Neural crest cell (in vitro differentiated cells): ENCODE measurements at places on chromosomes 12 and 14.
A peak's percentile ranks its signal among the peaks of the same experiment; 100 is the strongest.

DNA sequence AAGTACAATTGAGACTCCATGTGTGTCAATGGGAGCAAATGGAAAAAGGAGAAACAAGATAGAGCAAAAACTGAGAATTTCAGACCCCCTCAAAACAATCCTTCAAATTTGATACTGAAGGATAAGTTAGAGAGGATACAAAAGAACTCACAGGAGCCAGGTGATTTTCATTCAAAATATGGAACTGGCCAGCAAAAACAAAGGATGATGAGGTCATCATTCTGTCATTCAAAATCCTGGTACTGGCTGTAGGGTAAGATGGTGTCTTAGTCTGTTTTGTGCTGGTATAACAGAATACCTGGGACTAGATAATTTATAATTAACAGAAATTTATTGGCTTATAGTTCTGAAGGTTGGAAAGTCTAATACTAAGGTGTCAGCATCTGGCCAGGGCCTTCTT lies 80.6 kb downstream of the LMNTD1 start:
- H3K4me1 ChIP-seq: no peaks in the 10 kb centered on the region
- H3K4me3 ChIP-seq: no peak overlapping the region

GRCh38 chr14:38367922-38368321 lies 112.0 kb upstream of the CLEC14A start:
- DNase-seq: no peak
- no peaks in the 10 kb centered on the region for H3K4me1 ChIP-seq
- H3K36me3 ChIP-seq: no peaks in the 10 kb centered on the region
- no peak overlapping the region for H3K4me3 ChIP-seq

- peaks cover 27% of the 10 kb centered on the region for H3K4me1 ChIP-seq
- no peak overlapping the region for H3K4me3 ChIP-seq
- no peak for DNase-seq
- no peak overlapping the region for H3K27ac ChIP-seq
Measured at GRCh38 chr12:44626883-44627282, 249.2 kb downstream of the NELL2 start.

DNA sequence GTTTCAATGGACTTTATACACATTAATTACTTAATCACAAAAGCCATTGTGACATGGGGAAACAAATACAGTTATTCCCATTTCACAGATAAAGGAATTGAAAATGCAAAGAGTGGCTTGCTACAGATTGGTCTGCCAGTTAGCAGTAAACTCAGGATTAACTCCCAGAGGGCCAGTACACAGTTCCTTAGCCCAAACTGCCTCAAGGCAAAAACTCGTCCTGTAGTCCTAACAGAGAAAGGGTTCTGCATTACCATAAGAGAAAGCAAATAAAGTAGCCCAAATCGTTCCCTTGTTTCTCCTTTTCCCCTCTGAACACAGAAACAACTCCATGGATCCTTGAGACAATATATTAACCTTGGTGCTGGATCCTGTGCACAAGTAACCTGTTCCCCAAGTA lies 274.4 kb downstream of the LRIG3 start:
- H3K36me3 ChIP-seq: no peaks in the 10 kb centered on the region
- no peaks in the 10 kb centered on the region for H3K27me3 ChIP-seq
- H3K4me3 ChIP-seq: no peak overlapping the region
- no peaks in the 10 kb centered on the region for H3K4me1 ChIP-seq

- no peak overlapping the region for H3K4me3 ChIP-seq
- H3K27me3 ChIP-seq: no peaks in the 10 kb centered on the region
- no peaks in the 10 kb centered on the region for H3K4me1 ChIP-seq
- H3K36me3 ChIP-seq: no peaks in the 10 kb centered on the region
- no peak overlapping the region for H3K27ac ChIP-seq
Measured at GRCh38 chr12:11581179-11581755, 68.2 kb upstream of the ETV6 start.

DNA sequence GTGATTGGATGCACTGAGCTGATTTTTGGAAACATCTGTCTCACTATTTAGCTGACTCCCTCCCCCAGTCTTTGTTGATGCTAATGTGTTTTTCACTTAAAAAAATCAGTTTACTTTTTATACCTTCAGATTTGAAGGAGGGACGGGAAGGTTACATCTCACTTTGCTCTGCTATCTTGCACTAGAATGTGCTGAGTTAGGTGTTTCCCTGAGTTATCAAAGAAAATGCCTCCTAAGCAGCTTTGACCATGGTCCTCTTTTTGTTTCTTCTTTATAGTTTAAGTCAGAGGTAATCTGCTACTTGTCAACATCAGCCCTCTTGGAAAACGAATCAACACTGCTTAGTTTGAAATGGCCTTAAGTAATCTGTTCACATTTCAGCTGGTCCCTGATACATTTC lies 222.0 kb downstream of the TMEM132D start:
- no peak for DNase-seq
- H3K27ac ChIP-seq: no peak overlapping the region
- no peaks in the 10 kb centered on the region for H3K27me3 ChIP-seq
- peaks cover 6% of the 10 kb centered on the region for H3K36me3 ChIP-seq
- H3K4me3 ChIP-seq: no peak overlapping the region
- H3K4me1 ChIP-seq: peaks cover 12% of the 10 kb centered on the region

DNA sequence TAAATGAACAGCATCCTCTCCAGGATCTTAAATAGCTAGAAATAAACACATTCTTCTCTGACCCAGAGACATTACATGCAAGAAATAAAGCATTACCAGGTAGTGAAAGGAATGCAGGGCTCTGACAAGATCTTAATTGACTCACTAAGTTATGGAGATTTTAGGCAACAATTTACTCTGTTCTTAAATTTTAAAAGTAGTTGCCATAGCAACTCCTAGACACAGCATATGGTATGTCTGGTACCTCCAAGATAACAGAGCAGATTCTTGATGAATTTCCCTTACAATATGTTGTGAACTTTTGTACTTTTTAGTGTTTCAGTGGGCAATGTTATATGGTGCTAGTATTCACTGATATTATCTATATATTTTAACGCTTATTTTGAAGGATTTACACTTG lies 76.7 kb upstream of the G2E3 start:
- no peak overlapping the region for H3K4me3 ChIP-seq
- peaks cover 16% of the 10 kb centered on the region for H3K4me1 ChIP-seq
- H3K27ac ChIP-seq: no peak overlapping the region
- no peaks in the 10 kb centered on the region for H3K36me3 ChIP-seq
- no peak for DNase-seq

DNA sequence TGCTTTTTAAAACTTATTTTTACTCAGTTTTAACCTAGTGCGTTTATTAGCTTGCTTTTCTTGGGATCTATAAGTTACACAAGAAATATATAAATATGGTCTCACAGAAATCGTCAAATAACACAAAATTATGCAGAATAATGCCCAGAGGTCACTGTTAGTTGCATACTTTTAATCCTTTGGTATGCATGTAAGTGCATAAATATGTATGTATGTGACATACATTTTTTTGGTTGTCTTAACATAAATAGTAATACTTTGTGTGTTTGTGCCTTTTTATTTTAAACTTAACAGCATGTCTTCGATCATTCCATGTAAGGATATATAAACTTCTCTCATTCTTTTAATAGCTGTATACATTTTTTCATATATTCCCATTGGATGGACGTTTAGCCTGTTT lies 459.6 kb downstream of the PCNX1 start:
- no peak for DNase-seq
- no peak overlapping the region for H3K4me3 ChIP-seq
- H3K4me1 ChIP-seq: peaks cover 19% of the 10 kb centered on the region

DNA sequence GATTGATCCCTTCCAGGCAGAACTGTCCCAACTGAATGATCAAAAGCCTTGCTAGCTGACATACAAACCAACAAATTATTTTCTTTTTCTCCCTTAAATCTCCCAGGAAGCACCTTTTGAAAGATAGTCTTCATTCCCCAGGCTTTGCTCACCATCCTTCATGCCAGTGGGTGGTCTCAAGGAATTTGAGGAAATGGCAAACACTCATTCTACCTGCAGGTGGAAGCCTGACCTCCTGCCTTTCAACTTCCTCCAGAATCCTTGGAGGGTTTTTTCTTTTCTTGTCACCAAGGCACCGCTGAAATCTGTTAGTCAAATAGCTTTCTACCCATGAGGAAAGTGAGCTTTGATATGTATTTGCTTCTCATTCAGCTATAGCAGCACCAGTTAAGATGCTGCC lies 128.5 kb downstream of the WIF1 start:
- H3K4me3 ChIP-seq: no peak overlapping the region
- no peaks in the 10 kb centered on the region for H3K36me3 ChIP-seq
- no peak for DNase-seq
- H3K4me1 ChIP-seq: peaks cover 19% of the 10 kb centered on the region
- no peaks in the 10 kb centered on the region for H3K27me3 ChIP-seq

DNA sequence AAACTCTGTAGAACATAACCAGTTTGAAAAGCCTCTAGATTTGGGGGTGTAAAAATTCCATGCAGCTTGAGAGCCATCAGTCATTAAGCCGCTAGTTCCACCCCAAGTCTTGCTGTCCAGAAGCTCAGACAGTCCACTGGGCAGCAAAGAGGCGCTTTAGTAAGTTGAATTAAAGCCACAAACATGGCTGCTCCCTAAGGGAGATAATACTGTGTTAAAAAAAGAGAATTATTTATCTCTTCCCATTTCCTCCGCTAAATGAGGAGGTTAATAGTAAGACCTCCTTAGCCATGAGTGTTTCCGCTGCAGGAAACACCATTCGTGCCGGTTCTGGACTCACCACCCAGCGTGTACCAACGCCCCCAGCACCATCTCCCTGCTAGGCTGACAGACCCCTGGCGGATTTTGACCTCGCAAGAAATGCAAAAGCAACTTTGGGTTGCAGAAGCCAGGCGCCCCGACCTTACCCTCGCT lies 536 bp downstream of the TM7SF3 start:
- DNase-seq: peak; percentile 46
- no peaks in the 10 kb centered on the region for H3K36me3 ChIP-seq
- H3K4me1 ChIP-seq: peaks cover 34% of the 10 kb centered on the region
- peak overlapping the region; percentile 82 for H3K27ac ChIP-seq
- H3K27me3 ChIP-seq: no peaks in the 10 kb centered on the region
- H3K4me3 ChIP-seq: peak overlapping the region; percentile 94

- peaks cover 20% of the 10 kb centered on the region for H3K27me3 ChIP-seq
- H3K36me3 ChIP-seq: no peaks in the 10 kb centered on the region
- H3K27ac ChIP-seq: no peak overlapping the region
- peak; percentile 34 for DNase-seq
- peaks cover 24% of the 10 kb centered on the region for H3K4me1 ChIP-seq
Measured at GRCh38 chr14:66508846-66509621, 1.1 kb downstream of the GPHN start.

GRCh38 chr12:32478858-32479725 lies 79.7 kb downstream of the FGD4 start:
- peaks cover 31% of the 10 kb centered on the region for H3K4me1 ChIP-seq
- H3K36me3 ChIP-seq: no peaks in the 10 kb centered on the region
- H3K27ac ChIP-seq: no peak overlapping the region
- DNase-seq: no peak
- no peaks in the 10 kb centered on the region for H3K27me3 ChIP-seq

GRCh38 chr12:101859664-101860607 lies 17.4 kb upstream of the DRAM1 start:
- DNase-seq: no peak
- no peak overlapping the region for H3K27ac ChIP-seq
- H3K36me3 ChIP-seq: no peaks in the 10 kb centered on the region
- H3K27me3 ChIP-seq: no peaks in the 10 kb centered on the region
